Stimulated activated effector memory CD8-positive, alpha-beta T cell treated with anti-CD3 and anti-CD28 coated beads, Interleukin-12 subunit alpha, Interleukin-12 subunit beta, amount 100 ng/mL, for 72 hours (primary cell): ENCODE measurements at places on chromosomes 3 and 15.
A peak's percentile ranks its signal among the peaks of the same experiment; 100 is the strongest.

DNA sequence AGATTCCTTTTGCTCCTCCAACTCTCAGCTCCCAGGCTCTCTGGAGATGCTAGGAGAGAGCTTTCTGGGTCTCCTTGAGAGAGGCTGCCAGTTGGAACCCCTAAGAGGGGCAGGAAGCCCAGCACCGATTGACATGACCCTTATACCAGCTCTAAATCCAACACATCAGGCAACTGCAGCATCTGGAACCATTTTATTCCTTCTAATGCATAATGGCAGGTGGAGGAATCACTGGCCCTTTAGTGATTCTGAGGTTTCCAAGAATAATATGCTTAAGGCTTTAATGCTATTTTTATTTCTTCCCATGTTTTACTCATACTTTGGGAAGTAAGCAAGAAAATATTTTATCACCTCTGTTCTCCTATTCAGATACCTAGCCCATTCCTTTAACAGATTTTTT lies 60.3 kb upstream of the TEX264 start:
- no peak for DNase-seq

DNA sequence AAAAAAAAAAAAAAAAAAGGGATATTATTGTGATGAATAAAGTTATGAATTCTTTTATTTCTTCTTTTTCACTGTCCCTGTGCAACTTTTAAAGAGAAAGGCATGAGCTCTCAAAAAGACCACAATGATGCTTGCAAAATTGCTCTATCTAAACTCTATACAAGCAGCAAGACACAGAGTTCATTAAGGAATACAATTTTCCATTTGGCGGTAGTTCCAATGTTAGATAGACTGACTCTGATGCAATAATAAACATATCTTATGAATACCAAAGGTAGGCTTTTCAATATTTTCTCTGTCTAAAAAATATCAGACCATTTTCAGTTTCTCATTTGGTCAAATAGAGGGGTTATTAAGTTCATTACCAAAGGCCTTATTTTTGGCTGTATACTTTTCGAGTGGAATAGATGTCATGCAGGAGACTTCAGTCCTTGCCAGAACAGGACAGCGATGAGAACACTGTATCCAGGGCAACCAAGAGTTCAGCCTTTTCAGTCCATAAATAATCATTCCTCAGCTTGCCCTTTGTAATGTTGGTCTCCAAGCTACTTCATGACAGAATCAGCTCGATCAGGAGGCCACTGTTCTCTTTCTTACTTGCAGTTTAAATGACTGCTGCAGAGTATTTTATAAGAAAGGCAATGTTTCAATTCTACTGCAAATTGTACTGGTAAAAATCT lies 162.9 kb upstream of the FAM3D start:
- no peak for DNase-seq

DNA sequence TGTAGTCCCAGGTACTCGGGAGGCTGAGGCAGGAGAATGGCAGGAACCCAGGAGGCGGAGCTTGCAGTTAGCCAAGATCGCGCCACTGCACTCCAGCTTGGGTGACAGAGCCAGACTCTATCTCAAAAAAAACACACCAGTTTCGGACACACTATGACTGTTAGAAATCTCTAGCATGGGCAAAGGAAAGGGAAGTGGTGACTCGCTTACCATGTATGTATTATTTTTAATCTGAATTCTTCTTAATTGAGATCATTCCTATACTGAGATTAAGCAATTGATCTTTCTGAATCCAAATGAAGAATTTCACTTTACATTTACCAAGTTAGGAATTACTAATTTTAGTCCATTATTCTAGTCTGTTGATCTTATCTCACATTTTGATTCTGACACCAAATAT lies 459.2 kb upstream of the ALCAM start:
- DNase-seq: no peak

GRCh38 chr3:25344670-25345069 lies 83.4 kb upstream of the RARB start:
- DNase-seq: no peak

- DNase-seq: no peak
Measured at GRCh38 chr3:16294844-16295243, 29.8 kb downstream of the OXNAD1 start.

- DNase-seq: no peak
Measured at GRCh38 chr3:157700405-157700804, 197.2 kb upstream of the VEPH1 start.

DNA sequence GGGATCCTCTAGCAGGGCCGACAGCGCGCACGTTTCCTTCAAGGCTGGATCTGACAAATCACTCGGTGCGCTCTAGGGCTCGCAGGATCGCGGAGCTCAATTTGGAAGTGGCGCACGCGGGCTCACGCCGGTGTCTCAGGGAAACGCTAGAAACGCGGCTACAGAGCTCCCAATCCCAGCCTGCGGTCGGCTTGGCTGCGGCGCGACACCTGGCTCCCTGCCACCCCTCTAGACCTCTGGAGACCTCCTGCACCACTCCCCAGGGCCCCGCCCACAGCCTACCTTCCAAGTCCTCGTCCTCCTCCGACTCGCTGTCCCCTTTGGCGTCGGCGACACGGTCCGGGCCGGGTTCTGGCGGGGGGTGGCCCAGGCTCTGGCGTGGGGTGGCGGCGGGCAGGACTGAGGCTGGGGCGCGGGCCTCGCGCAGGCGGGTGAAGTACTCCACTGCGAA lies 596 bp downstream of the PRKAR2A start:
- DNase-seq: no peak

DNA sequence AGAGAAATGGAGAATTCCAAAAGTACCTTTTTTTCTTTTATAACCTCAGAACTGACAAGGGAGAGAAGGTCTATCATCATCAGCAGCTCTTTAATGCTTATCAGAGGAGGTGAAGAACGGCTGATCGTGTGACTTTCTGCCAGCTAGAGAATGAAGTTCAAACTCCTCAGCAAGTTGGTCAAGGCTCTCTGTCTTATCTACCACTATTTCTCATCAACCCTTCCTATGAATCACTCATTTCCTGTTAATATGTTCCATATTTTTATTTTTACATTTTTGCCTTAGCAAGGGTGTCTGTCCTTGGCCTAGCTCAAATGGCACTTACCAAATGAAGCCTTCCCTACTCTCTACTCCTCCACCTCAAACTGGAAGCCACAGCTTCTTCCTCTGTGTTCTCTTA lies 73.1 kb upstream of the TSPAN3 start:
- no peak for DNase-seq

DNA sequence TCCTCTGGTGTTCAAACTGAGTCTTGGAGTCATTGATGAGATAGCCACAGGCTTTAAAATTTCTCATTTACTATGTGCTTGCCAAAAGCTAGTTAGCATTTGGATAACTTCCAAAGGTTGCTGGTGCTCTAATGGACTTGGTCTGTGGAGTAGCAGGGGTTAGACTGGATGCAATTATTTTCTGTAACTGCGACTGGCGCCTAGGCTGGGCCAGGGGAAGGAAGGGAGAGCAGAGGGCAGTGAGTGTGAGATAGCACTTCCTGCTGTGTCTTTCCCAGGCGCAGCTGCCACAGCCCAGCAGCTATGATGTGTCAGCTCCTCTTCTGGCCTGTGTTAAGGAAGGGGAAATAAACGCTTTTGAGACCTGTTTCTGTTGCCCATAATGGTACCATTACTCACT lies 98.6 kb downstream of the MYRIP start:
- no peak for DNase-seq

DNA sequence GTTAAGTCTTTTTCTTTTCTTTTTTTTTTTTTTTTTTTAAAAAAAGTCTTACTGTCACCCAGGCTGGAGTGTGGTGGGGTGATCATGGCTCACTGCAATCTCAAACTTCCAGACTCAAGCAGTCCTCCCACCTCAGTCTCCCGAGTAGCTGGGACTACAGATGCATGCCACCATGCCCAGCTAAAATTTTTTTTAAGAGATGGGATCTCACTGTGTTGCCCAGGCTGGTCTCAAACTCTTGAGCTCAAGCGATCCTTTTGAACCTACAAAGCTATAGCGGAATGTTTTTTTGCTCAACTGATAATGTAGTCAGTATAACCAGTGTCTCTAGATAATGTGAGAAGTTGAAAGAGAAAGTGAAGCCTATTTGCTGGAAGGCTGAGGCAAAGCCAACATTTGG lies 3.9 kb upstream of the IGF2BP2 start:
- DNase-seq: no peak

DNA sequence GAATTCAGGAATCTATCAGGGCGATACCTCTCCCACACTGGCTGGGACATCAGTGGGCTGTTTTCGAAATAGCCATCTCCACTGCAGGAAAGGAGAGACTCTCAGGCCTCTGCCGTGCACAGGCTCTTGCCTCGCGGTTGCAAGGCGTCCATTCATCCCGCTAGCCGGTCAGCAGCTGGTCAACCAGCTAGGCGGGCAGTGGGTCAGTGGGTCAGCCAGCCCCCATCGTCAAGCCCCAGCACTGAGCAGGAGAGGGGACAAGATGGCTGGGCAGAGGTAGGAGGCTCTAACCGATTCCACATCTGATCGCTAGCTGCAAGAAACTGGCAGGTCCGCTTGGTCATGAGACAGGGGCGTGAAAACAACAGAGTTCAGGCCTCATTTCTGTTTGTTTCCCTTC lies 45.1 kb downstream of the MUC4 start:
- DNase-seq: peak; percentile 40

- DNase-seq: no peak
Measured at GRCh38 chr15:84855136-84855535, 29.3 kb upstream of the SLC28A1 start.

DNA sequence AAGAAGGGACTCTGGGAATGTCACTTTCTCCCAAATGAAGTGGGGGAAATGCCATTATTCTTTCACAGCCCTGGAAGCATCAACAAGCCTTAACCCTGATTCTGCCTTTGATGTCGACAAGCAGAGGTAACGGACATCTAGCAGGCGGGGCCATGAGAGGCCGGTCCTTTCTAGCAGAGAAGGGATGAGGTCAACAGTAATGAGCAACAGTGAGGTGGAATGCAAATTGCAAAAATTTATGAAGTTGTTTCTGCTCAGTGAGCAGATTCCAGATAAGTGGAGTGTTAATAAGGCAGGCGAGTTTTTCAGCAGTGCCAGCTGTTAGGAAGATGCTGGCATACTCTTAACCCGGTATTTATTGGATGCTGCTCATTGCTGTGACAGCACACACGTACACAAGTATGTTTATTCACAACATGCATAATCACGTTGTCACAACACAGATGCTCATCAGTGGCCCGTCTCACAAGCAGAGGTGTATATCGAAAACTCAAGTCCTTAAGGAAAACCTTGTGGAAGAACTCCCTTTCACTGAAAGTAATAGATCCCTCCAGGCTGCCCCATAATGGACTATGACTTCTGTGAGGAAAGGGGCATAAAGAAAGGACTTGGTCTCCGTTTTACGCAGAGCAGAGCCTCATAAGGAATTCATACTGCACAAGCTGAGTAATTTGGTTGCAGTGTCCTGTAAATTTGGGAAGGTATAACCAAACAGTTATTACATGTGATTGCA lies 329.0 kb downstream of the IGSF11 start:
- no peak for DNase-seq

- no peak for DNase-seq
Measured at GRCh38 chr3:181797431-181797830, 85.7 kb downstream of the SOX2 start.

DNA sequence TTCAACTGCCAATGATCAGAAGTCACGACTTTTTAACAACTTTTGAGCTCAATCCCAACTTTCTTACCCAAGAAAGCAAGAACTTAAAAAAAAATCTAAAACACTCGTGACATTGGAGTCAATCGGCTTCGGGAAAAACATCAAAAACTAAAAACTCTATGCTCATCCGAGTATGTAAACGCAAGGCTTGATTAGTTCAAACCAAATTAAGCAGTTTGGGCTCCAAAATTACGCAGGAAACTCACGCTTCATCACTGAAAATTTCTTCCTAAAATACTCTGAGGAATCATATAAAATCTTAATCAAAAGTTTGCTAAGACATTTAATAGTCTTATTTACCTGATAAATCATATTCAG lies 1.6 kb downstream of the TRA2B start:
- DNase-seq: no peak

- DNase-seq: no peak
Measured at GRCh38 chr3:5898106-5898505, 710.6 kb downstream of the EDEM1 start.

DNA sequence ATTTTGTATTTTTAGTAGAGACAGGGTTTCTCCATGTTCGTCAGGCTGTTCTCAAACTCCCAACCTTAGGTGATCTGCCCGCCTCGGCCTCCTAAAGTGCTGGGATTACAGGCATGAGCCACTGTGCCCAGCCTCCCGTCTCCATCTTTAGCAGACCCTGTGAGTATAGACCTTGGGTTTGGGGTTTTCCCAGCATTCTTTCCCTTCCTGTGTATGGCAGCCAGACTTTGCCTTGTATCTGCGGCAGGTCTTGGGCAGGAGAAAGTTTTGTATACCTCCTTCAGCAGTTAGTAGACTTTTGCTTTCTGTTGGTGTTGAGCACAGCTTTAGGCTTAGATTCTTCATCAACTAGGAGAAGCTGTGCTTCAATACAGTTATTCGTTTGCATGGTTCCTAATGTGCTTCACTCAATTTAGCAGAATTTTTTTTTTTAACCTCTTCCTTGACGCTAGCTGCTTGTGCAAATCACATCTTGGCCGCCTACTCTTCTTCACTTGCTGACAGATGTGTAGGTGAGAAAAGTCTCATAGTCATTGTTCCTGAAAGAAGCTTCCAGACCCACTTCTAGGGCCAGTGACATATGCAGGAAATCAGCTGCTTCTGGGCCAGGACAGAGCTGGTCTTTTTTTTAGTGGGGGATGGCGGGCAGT lies 38.4 kb downstream of the MAP2K1 start:
- no peak for DNase-seq

GRCh38 chr3:172659246-172660002 lies 51.4 kb downstream of the NCEH1 start:
- DNase-seq: no peak

GRCh38 chr3:101828691-101829436 lies 20.4 kb upstream of the NFKBIZ start:
- DNase-seq: peak; percentile 78

- no peak for DNase-seq
Measured at GRCh38 chr3:159775372-159775961, 213.2 kb upstream of the IL12A start.

GRCh38 chr3:158486200-158486599 lies 84.8 kb upstream of the MLF1 start:
- no peak for DNase-seq

DNA sequence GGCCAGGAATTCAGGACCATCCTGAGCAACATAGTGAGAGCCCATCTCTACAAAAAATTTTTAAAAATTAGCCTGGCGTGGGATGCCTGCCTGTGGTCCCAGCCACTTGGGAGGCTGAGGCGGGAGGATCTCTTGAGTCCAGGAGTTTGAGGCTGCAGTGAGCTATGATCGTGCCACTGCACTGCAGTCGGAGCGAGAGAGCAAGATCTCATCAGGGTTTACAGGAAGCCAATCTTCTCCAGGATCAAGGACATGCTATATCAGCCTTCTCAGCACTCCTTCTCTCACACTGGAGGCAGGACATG lies 451 bp upstream of the STOML1 start:
- no peak for DNase-seq

- no peak for DNase-seq
Measured at GRCh38 chr3:122952520-122952919, 75.0 kb downstream of the SEMA5B start.
